ENCODE measurements at places on chromosomes 2 and 18.

- H3K36me3 ChIP-seq: no peaks in the 10 kb centered on the region
- no peaks in the 10 kb centered on the region for H3K27me3 ChIP-seq
- H3K4me1 ChIP-seq: no peaks in the 10 kb centered on the region
- H3K4me3 ChIP-seq: no peak overlapping the region
Measured at GRCh38 chr2:172226244-172227061, 123.8 kb upstream of the DLX2 start.

DNA sequence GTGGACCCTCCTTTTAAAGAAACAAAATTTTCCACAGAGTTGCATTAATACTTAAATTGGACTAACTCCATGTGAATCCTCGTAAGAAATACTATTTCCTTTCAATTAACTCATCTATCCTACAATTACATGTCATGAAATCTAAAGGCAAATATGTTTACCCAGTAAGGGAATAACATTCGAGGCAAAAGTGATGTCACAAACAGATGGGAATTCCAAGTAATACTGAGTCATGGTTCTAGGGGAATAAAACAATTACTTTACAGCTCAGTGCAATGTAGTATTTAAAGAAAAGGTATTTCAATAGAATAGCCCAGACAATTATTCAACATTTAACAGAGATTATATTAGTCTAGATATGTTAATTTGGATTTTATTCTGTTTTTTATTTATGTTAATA is 205.8 kb downstream of the ZNF385B start:
- H3K27ac ChIP-seq: no peak overlapping the region
- H3K27me3 ChIP-seq: no peaks in the 10 kb centered on the region
- no peaks in the 10 kb centered on the region for H3K4me1 ChIP-seq
- H3K4me3 ChIP-seq: no peak overlapping the region
- H3K36me3 ChIP-seq: no peaks in the 10 kb centered on the region

- H3K4me1 ChIP-seq: no peaks in the 10 kb centered on the region
- H3K4me3 ChIP-seq: no peak overlapping the region
- no peak for DNase-seq
- H3K27ac ChIP-seq: no peak overlapping the region
- H3K27me3 ChIP-seq: no peaks in the 10 kb centered on the region
- no peaks in the 10 kb centered on the region for H3K36me3 ChIP-seq
Measured at GRCh38 chr2:215930505-215931253, 82.7 kb downstream of the MREG start.

- no peak for DNase-seq
- H3K4me1 ChIP-seq: no peaks in the 10 kb centered on the region
Measured at GRCh38 chr2:23859983-23860382, 66.9 kb downstream of the ATAD2B start.

- no peaks in the 10 kb centered on the region for H3K36me3 ChIP-seq
- no peaks in the 10 kb centered on the region for H3K27me3 ChIP-seq
- DNase-seq: no peak
- H3K4me3 ChIP-seq: no peak overlapping the region
Measured at GRCh38 chr2:105254531-105255210, 13.1 kb downstream of the GPR45 start.

DNA sequence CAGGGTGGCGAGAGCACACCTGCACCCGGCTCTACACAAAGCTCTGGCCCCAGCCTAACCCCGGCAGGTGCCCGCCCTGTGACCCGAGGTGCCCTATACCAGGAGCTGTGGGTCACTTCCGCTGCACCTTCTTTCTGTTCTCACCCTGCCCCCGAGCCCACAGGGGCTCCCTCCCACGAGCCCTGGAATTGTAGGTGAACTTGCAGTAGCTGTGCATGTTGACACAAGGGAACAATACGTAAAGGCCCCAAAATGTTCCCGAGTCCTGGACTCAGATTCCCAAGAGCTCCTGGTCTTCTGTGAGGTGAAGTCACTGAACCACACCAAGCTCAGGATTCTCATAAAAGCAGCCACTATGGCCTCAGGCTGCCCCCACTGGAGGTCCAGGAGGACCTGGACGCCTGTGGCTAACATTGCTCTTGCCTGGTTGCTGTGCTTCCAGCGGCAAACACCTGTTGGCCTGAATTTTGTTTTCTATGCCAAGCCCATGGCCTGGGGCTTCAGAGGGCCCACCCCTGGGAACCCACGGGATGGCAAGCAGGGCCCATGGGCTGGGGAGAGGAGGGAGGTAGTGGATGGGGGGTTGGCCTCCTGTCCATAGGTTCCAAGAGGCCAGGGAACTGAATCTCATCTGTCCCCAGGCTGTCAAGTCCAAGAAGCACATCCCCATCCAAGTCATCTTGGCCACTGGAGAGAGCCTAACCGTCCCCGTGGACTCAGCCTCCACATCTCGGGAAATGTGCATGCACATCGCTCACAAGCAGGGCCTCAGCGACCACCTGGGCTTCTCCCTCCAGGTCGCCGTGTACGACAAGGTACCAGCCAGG is 23.2 kb upstream of the GPR17 start:
- no peak for DNase-seq
- no peaks in the 10 kb centered on the region for H3K4me1 ChIP-seq
- H3K27me3 ChIP-seq: no peaks in the 10 kb centered on the region
- H3K27ac ChIP-seq: no peak overlapping the region
- no peak overlapping the region for H3K4me3 ChIP-seq

Data from naive thymus-derived CD4-positive, alpha-beta T cell (primary cell).